ENCODE measurements at places on chromosomes 5 and 9.

- no peak for DNase-seq
Observed at GRCh38 chr5:176647843-176648473, 674 bp downstream of the TSPAN17 start.

DNA sequence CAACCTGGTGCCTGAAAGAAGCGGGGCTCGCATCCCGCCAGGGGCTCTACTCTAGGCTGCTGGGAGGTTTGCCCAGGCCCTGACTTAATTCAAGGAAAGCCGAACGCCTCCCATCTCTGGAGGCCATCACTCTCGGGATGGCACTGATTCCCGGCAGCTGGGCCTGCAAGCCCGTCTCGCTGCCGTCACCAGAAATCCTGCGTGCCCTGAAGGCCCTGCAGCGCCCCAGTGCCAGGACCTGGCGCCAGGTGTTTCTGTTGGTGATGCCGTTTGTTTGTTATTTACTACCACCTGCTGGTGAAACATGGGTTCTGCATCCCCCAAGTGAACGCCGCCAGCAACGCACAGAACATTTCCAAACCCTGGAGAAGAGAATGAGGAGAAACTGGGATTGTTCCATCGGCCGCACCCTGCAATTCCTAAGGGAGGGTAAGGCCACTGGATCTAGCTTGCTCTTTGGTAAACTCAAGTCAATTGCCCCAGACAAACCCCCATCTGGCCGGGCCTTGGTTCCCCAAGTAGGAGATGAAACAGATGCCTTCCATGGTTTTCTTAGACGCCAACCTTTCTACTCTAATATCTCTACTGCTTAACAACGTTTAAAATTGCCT is 77.9 kb downstream of the AK8 start:
- DNase-seq = peak; percentile 86

DNA sequence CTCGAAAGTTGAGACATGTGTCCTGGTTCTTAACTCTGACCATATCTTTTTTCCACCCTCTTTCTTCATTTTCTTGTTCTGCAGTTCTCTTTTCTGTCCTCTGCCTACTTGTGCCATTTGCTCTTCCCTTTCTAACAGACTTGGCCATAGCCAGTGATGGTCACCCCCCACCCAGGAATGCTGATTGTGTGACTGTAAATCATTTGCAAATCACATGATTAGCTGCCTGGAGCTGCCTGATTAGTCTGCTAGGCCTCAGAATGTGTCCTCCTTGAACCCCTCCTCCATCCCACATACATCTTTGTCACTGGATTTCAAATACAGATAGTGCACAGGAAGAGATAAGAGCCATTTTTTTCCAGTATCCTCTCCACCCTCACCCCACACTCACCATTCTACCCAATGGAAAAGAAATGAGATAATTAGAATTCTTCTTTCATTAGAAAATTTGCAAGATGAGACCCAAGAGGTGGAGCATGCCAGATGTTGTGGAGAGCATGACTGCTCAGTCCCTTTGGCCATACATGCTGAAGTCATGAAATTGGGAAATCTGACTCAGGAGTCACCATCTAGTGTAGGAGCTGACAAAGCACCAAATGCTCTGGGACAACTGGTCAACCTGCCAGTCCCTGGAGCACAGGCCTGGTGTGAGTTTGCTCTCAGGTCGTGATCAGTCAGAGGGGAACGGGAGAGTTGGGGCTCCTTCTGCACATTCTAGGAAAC is 538.2 kb downstream of the CCDC171 start:
- no peak for DNase-seq

- no peak for DNase-seq
Observed at GRCh38 chr5:135173662-135174290, 139.7 kb upstream of the PITX1 start.

DNA sequence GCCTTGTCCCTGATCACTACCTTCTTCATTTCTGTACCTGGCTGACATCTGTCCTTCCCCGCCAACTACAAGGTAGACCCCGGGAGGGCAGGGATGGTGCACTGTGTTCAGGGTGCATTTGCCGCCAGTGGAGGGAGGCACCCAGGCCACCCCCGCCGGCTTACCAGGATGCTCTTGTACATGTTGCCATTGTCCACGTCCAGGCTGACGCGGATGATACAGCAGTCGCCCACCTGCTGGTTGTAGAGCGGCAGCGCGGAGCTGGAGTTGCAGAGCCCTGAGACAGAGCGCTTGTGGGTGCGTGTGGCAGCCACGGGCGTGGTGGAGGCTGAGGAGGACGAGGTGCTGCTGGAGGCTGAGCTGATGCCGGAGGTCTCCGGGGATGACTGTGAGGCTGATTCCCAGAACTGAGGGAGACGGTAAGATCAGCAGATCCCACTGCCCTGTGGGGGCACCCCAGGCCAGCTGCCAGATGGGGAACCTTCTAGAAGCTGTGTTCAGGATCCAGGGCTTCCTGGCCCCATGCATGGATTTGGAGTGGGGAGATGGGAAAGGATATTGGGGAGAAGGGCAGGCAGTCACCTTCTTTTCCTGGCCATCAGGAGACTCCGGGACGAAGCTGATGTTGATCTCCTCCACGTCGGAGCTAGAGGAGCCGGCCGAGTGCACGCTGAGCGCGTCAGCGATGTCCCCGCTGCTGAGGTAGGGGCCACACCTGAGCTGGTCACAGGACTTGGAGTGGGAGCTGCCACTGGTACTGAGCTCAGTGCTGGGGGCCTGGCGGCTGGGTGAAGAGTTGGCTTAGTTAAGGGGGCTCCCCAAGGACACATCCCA is 19.5 kb downstream of the RALGDS start:
- no peak for DNase-seq

GRCh38 chr5:89421035-89421434 is 538.1 kb upstream of the MEF2C start:
- no peak for DNase-seq

DNA sequence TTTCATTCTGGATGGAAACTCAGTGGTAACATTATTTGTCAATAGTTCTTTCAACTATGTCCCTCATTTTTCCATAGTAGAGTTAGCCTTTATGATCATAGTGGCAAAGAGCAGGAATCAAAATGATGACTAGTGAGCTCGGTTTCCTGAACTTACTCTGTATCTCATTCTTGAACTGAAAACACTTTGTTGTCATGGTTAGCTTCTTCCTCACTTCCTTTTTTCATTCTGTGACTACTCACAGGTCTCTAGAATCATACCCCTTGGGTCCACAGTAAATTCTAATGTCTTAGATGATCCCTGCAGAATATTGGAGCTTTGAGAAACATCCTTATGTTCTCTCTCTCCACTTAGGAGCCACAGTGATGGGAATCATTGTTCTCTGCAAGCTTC is 29.4 kb upstream of the RECK start:
- DNase-seq = no peak

DNA sequence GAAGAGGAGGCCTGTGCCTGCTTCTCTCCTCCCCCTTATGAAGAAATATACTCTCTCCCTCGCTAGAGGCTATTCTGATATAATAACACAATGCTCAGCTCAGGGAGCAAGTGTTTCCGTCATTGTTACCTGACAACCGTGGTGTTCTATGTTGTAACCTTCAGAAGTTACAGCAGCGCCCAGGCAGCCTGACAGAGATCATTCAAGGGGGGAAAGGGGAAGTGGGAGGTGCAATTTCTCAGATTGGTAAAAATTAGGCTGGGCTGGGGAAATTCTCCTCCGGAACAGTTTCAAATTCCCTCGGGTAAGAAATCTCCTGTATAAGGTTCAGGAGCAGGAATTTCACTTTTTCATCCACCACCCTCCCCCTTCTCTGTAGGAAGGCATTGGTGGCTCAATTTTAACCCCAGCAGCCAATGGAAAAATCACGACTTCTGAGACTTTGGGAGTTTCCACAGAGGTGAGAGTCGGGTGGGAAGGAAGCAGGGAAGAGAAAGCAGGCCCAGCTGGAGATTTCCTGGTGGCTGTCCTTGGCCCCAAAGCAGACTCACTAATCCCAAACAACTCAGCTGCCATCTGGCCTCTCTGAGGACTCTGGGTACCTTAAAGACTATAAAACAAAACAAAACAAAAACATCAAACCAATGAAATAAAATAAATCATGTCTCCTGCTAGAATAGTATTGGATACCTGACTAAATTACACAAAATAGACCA is 1.3 kb downstream of the TMEM174 start:
- no peak for DNase-seq

DNA sequence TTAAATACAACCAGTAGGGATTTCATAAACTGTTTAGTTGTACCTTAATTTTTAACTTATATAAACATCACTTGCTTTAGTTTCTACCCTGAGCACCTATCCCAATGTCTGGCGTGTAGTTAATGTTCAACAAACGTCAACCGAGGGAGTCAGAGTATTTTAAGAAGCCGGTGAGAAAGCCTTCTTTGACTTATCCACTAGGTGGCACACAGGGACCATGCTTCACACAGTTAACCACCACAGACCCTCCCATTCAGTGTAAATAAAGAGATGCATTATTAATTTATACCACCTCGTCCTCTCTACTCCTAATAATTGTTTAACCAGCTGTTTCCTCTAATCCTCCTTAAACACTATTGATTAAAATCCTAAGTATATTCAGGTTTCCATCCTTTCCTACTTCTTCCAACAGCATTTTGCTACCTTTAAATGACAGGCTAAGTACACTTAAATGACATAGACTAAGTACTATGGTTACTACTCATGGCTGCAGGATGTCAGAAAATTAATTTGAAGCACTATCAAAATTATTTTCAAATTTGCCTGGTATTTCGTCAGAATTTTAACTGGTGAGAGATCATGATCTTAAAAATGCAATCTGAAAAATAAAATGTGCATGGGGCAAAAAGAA is 2.3 kb downstream of the HAPLN1 start:
- peak; percentile 80 for DNase-seq

GRCh38 chr5:149750596-149750995 is 20.5 kb downstream of the PPARGC1B start:
- no peak for DNase-seq

DNA sequence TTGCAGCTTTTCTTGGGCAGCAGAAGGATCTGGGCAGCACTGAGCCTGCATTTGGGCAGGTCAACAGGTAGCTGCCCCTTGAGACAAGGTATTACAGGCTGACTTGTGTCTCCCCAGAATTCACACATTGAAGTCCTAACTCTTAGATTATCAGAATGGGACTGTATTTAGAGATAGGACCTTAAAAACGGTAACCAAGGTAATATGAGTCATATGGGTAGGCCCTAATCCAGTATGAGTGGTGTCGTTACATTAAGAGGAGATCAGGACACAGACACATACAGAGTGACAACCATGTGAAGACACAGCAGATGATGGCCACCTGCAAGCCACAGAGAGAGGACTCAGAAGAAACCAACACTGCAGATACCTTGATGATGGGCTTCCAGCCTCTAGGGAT is 3.2 kb downstream of the C1QTNF2 start:
- DNase-seq = no peak

- no peak for DNase-seq
Observed at GRCh38 chr9:88975966-88976889, 15.0 kb upstream of the S1PR3 start.

DNA sequence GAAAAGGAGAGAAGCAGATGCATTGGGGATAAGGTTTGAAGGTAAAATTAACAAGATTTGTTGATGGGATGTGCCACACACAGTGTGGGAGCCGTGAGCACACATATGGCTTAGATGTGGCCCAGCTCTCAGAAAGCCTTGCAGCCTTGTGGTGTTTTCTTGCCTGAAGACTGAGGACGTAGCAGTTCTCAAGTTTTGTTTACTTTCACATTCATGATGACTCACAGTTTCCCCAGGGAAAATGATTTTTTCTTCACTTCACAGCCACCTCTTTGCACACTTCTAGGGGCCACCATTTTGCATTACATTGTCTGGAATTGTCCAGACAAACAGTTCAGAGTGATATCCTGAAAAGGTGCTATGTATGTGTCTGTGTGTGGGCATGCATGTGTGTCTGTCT is 126.2 kb downstream of the BASP1 start:
- peak; percentile 87 for DNase-seq

- no peak for DNase-seq
Observed at GRCh38 chr5:116382874-116383266, 191.8 kb downstream of the SEMA6A start.

DNA sequence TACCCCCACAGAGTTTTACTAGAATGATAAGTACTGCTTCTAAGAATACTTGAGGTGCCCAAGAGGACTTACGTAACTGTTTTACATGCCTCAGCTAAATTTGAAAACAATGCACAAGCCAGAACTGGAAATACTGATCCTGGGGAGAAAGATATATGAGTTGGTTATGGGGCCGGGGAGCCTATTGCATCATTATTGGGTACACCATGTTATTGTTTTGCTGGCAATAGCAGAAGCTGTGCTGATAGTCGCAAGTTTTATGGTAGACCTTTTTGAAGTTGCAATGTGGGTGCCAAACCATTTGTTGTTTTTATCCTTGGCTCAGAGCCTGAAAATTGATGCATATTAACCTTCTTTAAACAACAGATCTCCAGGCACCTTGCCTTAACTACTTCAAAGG is 108.4 kb upstream of the DHFR start:
- peak; percentile 26 for DNase-seq

DNA sequence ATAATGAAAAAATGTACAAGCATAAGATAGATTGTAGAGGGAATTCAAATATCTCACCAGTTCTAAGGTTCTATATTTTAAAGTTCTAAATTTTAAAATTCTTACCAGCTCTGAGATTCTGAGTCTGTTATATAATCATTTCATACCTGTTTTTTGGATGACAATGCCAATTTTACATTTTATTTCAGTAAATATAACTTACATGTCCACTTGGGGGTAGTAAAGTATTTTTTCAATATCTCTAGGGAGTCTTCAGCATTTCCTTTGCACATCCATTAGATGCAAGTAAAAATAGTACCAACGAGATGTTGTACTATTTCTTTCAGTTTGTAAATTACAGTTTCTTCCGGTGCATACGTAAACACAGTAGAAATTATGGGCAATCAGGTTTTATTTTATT is 25.7 kb downstream of the NMUR2 start:
- DNase-seq = no peak

DNA sequence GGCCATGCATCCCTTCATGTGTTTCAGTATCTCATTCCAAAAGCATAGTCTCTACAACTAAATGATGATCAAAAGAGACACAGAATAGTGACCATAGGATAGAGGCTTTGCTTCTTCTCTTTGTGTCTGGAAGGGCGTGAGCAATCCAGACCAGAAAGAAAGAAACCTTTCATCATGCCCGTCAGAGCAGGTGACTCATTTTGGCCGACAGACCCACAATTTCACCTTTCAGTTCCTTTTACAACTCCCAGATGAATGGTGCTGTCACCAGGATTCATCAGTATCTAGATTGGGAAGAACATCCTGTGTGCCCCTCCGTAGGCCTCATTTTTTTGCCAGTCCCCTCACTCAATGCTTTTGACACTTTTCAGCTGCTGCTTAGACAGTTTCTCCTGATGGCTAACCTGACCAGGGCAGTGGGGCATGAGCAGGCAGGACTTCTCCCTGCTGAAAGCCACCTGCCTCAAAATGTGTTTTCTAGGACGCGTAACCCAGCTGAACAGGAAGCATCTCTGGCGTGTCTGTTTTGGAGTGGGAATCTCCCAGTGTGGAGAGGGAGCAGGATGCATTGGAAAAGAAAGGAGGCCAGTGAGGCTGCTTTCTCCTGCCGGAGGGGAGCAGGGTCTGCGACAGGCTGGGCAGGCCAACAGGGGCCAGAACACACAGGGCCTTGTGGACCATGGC is 21.2 kb downstream of the ABLIM3 start:
- DNase-seq = no peak

DNA sequence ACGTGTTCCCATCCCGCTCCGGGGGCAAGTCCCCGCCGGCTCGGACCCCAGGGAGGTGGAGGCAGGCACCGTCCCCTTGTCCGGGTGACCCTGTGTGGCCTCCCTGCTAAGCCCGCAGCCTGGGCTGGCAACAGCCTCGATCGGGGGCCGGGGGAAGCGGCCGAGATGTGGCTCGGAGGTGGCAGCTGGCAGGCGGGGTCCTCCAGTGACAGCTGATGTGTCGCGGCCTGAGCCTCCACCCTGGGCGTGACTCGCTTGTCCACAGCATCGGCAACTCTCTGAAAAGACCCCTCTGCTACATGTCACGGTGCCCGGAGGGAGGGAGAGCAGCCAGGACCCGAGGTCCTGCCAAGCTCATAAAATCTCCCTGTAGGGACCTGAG is 124.8 kb upstream of the IRX4 start:
- DNase-seq = no peak

All from cardiac fibroblast (primary cell).